ENCODE measurements at places on chromosomes 6 and 20.

GRCh38 chr6:45415315-45415714, 37.6 kb upstream of the SUPT3H start:
- DNase-seq = no peak

GRCh38 chr6:163373240-163373639, 41.3 kb upstream of the QKI start:
- DNase-seq = no peak

DNA sequence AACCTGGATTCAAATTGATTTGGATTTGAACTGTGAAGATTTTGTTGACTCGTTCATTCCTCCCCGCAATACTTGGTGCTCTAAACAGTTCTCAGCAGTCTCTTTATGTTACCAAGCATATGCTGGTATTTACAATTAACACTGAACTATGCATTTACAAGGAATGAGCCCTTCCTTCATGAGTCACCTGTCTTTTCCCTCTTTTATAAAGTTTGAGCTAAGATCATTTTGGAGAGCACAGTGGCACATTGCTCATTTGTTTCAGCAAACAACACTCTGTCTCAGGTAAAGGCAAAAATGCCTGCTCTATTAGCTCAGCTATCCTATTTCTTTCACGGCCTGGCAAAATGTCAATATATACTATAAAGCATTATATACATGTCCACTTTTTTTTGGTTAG, 285.4 kb downstream of the PHACTR1 start:
- DNase-seq = no peak

GRCh38 chr20:1803061-1803931, 91.9 kb upstream of the SIRPA start:
- no peak for DNase-seq

- no peak for DNase-seq
Observed at GRCh38 chr20:41508335-41508734, 109.8 kb downstream of the CHD6 start.

DNA sequence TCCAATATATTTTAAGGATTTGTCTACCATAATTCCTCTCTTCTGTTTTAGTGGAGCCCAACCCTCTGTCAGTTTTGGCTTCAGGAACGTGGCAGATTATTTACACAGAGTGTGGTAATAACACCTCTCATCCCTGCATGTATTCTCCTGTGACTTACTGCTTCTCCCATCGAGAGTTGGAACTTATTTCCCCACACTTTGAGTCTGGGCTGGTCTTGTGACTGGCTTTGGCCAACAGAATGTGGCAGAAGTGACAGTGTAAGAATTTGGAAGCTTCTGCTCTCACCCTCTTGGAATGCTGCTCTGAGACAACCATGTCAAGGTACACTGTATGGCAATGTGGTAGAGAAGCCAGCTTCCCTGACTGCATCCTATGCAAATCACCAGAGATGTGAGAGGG, 407.7 kb downstream of the EPM2A start:
- DNase-seq = no peak

- no peak for DNase-seq
Observed at GRCh38 chr6:3183066-3183465, 25.7 kb upstream of the TUBB2A start.

GRCh38 chr6:100998111-100998510, 117.0 kb upstream of the ASCC3 start:
- no peak for DNase-seq

- no peak for DNase-seq
Observed at GRCh38 chr6:155962276-155962675, 506.6 kb upstream of the NOX3 start.

DNA sequence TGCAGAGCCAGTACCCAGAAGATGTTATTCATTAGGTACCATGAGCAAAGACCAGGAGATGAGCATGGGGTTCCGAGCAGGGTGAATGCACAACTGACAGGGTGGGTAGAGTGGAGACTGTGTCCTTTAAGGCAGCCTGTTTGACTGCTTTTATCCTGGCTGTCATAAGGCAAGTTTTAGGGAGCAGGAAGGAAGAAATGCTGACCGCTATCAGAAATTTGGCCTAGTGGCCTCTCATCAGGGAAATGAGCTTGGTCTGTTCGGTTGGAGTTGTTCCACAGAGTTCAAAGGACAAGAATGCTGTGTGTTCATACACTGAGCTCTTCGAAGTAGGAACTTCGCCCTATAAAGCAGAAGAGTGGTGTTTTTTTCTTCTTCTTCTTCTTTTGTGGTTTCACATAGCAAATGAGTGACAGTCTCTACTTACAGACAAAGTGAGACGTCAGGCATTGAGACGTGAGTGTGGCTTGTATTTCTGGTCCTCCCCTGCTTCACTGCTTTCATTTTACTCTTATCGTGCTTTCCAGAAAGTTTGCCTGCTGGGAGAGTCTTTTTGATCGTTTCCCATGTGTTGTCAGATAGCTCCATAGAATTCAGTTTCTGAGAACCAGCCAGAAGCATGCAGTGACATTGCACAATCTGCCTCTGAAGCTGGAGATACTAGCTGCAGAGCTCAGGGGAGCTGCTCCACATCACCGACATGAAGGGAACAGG, at the start of gene CASS4:
TSS of gene CASS4 (plus strand) at position 502 of the 714 bp plus-strand sequence. CDS start at position 701, 199 bp downstream.
- peak; percentile 15 for DNase-seq

DNA sequence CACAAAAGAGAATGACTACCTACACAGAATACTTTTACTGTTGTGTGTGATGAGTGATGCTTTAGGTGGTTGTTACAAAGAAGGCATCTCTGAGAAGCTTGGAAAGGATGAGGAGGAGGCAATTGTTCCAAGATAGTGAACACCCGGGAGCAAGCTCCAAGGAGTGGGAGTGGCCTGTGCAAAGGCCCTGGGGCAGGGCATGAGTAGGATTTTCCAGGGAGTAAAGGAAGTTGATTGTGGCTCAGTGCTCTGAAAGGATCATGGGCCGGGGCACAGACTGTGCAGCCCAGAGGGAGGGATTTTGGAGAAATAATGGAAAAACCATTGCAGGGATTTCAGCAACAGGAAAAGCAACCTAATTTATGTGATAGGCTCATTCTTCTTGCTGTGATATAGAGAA, 264.3 kb downstream of the CDH26 start:
- no peak for DNase-seq

DNA sequence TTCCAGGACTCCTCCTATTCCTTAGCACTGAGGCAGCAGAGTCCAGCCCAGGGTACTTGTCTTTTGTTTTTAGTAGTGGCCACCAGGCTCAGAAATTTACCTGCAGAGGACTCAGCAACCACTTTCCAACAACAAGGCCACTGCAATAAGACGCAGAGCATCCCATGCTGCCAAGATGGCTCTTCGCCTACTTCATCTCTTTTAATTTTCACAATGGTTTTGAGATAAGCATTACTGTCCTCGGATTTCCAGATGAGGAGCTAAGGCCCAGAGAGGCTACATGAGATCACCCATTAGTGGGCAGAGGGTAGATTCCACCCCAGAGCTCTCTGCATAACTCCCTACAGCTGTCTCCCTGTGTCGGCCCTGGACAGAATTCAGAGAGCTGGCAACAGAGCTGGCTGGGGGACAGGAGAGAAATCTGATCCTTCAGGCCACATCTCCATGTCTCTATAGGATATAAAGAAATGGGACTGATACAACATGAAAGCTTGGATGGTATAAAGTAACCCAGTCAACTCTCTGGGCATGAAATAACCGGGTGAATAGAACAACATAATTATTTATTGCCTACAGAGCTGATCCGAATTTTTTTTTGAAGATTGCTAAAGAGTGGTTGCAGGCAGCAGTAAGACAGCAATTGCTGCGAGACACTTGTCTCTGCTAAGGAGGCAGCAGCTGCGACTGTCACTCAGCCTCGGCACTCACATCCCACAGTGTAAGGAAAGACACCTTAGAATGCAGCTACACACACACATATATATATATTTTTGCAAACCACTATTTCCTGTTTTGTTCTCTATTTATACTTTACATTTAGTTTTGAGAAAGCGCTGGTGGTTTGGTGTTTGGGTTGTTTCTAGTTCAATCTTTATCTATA, 37.2 kb downstream of the SCML4 start:
- DNase-seq = peak; percentile 58

- DNase-seq = no peak
Observed at GRCh38 chr20:3072530-3073250, 1.3 kb downstream of the OXT start.

DNA sequence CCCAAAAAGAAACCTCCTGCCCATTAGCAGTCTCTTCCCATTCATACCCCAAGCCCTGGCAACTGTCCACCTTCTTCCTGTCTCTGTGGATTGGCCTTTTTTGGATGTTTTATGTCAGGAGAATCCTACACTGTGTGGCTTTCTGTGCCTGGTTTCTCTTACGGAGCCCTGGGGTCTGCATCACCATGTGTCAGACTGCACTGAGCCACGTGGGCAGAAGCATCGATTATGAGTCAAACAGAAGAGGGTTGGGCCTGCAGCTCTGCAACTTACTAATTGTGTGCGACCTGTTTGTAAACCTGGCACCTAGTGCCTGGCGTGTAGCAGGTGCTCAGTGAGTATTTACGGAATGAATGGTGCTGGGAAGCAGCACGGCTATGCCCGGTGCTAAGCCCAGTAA, 62.6 kb downstream of the IGF2R start:
- DNase-seq = no peak

GRCh38 chr6:129498541-129498940, 211.4 kb downstream of the ARHGAP18 start:
- DNase-seq = no peak

- DNase-seq = no peak
Observed at GRCh38 chr20:16027686-16028085, 545.6 kb downstream of the KIF16B start.

Measured in activated gamma-delta T cell treated with Interleukin-2 at 50 U/mL for 16 hours (primary cell).